ENCODE measurements at places on chromosomes 2 and 18.

- DNase-seq, result no peak
Observed at GRCh38 chr18:24763765-24764513, 303.5 kb downstream of the HRH4 start.

DNA sequence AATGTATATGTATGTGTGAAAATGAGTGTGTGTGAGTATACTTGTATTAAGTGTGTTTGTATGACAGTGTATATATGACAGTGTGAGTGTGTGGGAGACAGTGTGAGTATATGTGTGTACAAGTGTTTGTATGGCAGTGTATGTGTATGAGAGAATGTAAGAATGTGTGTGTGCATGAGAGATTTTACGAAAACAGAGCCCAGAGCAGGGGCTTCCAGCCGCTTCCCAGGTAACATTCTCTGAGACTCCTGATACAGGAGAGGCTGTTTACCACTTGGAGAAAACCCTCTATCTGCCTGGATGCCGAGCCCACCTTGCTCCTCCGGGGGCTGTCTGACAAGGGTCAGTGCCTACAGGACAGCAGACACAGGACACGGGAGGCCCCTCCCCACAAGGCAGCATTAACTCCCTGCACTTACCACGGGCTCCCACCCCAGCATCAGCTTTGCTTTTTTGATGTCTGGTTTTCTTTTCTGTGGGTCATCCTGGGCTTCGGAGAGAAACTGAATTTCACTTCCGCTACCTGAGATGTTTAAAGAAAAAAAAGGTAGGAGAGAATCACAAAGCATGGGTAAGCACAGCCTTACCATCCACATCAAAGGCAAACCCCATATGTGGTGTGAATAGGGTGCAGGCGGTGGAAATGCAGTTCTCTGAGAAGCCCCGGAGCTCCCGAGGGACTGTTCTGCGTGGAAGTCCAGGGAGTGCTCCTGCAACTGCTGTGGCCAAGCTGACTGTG, 97.6 kb downstream of the UXS1 start:
- no peak for DNase-seq

- no peak for DNase-seq
Observed at GRCh38 chr2:173150087-173150486, 74.4 kb downstream of the MAP3K20 start.

DNA sequence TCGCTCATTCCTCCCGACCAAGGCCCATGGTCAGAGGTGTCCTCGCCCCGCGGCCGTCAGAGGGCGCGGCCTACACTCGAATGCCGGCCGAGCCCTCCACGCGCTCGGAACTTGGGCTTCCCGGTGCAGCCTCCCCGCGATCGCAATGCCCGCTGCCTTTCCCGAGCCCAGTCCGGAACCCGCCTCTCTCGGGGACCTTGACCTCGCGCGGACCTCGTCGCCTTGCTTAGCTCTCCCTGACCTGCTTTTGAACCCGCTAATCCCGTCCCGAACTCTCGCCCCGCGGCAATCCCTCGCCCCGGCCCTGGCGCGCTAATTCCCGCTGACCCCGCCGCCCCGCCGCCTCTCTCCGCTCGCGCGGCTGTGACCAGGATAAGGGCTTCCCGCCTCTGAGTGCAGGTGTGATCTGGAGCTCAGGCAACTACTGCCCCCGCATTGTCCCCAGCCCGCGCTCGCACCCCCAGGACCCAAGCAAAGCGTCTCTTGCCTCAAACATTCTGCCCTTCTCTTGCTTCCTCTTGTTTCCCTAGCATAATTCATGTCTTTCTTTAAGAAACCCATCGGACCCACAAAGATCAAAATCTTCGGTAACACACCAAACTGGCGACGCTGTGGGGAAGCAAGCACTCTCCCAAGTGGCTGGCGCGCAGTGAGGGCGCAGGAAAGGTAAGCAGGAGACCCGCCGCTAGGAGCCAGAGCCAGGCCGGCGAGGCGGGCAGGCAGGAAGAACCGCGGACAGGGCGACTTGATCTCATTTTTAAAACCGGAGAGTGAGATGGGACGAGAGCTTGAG, 46.6 kb upstream of the ATP6V1B1 start:
- no peak for DNase-seq

DNA sequence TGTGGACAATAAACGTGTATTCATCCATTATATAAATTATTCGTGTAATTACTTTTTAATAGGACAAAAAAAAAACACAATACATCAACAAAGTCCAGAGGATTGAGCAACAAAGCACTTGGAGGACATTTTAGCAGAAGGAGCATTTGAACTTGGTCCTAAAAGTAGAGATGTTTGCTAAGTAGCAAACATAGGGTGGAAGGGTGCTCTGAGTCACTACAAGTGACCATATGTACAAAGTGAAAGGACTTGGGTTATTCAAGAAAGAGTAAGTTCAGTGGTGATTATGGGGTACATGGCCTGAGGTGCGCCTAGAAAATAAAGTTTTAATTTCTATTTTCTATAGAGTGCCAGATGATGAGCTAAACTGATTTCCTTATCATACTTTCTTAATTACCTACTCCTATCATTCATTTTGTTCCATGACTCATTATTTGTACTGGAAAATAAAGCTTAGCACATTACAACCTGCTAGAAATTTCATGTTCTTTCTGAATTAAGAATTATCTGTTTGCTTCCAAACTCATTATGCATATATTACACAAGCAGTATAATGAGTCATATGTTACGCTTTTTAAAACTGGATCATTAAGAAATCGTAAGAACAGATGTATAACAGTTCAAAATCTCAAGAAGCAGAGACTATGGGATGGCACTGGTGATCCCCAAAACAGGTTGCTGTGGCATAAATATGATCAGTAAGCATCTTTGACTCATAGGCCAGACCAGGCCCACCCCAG, 13.1 kb upstream of the PPP1R1C start:
- no peak for DNase-seq

DNA sequence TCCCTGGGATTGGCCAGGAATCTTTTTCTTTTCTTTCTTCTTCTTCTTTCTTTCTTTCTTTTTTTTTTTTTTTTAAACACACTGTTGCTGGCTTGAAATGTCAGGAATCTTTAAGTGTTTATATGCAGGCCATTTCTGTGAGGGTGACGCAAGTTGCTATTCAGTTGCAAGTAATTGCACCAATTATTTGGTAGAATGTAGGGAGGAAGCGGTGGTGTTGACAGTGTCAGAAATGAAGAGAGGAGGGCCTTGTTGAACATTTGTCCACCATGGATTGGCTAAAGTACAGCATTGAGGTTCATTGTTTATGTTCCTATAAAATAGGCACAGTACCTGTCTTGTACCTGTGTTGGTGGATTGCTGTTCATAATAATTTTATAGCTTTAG, 6.5 kb downstream of the RPIA start:
- no peak for DNase-seq
